ENCODE measurements at places on chromosomes 6 and 20.

- no peak for DNase-seq
Observed at GRCh38 chr6:167797011-167797471, 29.7 kb upstream of the AFDN start.

- DNase-seq: no peak
Observed at GRCh38 chr6:82507112-82507511, 143.5 kb downstream of the TPBG start.

GRCh38 chr6:15279047-15279661 is 33.3 kb downstream of the JARID2 start:
- no peak for DNase-seq

- DNase-seq: no peak
Observed at GRCh38 chr6:127695108-127695507, 118.1 kb downstream of the C6orf58 start.

GRCh38 chr20:15245896-15246295 is 908.5 kb upstream of the FLRT3 start:
- DNase-seq: no peak

DNA sequence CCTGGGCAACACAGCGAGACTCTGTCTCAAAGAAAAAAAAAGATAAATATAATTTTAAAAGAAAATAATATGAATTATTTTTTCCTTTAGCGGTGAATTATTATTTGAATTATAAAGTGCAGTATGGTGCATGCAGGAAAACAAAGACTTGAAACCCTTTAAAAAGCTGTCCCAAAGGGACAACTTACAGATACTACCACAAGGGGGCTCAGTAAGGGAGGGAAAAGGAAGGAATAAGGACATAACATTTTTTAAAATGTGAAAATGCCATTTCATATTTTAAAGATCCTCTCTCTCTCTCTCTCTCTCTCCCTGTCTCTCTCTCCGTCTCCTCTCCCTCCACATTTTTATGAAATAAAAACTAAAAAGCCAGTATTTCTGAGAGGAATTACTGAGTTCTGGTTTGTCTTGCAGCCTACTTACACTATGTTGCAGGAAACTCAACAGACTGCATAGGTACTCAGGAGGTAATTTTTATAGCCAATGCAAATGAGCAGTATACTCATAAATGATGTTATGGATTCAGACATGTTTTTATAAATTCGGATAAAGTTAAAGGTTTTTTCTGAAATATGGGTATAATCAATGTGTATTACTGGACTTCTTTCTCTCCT is 455.0 kb upstream of the GJE1 start:
- DNase-seq: no peak

GRCh38 chr6:127463056-127463455 is 3.9 kb upstream of the KIAA0408 start:
- no peak for DNase-seq

GRCh38 chr6:21984561-21984960 is 312.3 kb downstream of the PRL start:
- DNase-seq: no peak

- DNase-seq: no peak
Observed at GRCh38 chr6:127877231-127877630, 23.6 kb downstream of the THEMIS start.

DNA sequence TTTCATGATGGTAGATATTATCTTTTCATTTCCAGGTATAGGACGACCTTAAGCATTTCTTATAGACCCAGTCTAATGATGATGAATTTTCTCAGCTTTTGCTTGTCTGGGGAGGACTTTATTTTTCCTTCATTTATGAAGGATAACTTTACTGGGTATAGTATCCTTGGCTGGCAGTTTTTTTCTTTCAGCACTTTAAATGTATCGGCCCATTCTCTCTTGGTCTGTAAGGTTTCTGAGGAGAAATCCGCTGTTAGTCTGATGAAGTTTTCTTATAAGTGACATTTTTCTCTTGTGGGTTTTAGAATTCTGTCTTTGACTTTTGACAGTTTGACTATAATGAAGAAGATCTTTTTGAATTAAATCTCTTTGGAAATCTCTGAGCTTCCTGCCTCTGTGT is 144.7 kb upstream of the SLC22A23 start:
- DNase-seq: no peak

- no peak for DNase-seq
Observed at GRCh38 chr6:143727035-143727434, 49.3 kb downstream of the PHACTR2 start.

GRCh38 chr6:12909833-12910232 is 193.3 kb downstream of the PHACTR1 start:
- no peak for DNase-seq

DNA sequence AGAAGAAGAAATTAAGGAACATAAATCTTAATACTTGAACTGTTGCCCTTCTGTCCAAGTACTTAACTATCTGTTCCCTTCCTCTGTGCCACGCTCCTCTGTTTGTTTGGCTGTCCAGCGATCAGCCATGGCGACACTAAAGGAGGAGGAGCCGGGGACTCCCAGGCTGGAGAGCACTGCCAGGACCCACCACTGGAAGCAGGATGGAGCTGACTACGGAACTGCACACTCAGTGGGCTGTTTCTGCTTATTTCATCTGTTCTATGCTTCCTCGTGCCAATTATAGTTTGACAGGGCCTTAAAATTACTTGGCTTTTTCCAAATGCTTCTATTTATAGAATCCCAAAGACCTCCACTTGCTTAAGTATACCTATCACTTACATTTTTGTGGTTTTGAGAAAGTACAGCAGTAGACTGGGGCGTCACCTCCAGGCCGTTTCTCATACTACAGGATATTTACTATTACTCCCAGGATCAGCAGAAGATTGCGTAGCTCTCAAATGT is 17.1 kb downstream of the IRF4 start:
- no peak for DNase-seq

- no peak for DNase-seq
Observed at GRCh38 chr6:170164271-170164900, 126.5 kb downstream of the DLL1 start.

DNA sequence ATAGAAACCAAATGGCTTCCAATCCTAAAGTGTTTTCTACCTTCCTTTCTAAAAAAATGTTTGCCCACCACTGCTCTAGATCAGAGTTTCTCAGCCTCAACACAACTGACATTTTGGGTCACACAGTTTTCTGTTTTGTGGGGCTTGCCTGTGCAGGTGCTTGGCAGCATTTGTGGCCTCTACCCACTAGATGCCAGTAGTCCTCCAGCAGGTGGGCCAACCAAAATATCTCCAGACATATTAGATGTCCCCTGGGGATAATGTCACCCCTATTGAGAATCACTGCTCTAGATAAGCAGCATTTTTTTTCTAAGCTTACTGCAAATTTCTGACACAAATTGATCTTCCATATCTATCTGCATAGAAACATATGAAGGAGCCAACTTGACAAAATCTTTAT is 26.3 kb upstream of the EPM2A start:
- no peak for DNase-seq

DNA sequence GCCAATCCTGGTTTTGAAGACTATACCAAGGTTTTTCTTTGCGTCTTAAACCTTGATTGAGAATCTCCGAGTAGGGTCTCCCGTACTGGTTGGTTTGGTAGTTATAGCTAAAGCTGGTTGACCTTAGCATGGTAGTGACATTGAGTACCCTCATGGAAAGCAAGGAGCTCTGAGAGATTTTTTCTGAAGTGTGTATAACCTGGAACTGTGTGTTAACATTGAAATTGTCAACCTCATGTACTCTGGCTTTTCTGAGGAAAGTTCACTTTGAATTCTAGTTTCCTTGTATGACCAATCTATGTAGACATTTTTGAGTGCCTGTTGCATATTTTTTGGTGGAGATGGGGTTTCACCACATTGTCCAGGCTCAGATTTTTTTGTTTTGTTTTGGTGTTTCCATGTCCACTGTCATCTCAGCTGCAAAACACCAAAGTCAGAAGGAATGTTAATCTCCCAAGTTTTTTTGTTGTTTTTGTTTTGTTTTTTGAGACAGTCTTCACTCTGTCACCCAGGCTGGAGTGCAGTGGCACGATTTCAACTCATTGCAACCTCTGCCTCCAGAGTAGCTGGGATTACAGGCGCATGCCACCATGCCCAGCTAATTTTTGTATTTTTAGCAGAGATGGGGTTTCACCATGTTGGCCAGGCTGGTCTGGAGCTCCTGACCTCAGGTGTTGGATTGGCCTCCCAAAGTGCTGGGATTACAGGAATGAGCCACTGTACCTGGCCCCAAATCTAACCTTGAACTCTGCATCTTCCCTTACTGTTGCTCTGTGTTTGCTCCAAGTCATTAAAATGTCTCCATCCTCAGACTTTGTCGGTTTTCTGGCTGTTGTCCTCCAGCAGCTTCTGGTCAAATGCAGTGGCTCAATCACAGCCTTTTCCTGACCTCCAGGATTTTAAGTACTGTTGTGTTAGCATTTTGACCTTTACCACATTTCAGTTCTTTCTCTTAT is 4.3 kb downstream of the RPS12 start:
- DNase-seq: no peak

- no peak for DNase-seq
Observed at GRCh38 chr6:141437685-141438084, 695.0 kb upstream of the GJE1 start.

- no peak for DNase-seq
Observed at GRCh38 chr6:89132057-89132456, 13.8 kb upstream of the PM20D2 start.

Data from activated T-cell treated with anti-CD3 and anti-CD28 coated beads, Interleukin-2, amount 50 U/mL, for 72 hours (primary cell).